ENCODE measurements at places on chromosomes 7 and 10. TPM values are rescaled to one million over a fixed set of nuclear protein-coding genes. Genes with fewer than 3 reads are reported as not detected.

DNA sequence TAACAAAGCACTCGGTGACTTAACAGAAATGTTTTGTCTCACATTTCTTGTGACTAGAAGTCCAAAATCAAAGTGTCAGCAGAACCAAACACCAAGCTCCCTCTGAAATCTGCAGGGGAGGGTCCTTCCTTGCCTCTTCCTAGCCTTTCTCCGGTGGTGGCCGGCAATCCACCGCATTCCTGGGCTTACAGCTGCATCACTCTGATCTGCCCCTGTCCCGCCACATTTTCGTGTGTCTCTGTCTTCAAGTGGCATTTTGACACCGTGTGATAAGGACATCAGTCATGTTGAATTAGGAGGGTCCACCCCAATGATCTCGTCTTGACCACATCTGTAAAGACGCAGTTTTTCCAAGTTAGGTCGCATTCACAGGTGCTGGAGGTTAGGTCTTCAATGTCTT is 30.5 kb upstream of the TOMM7 start:
- no peaks in the 10 kb centered on the region for H3K36me3 ChIP-seq
- peaks cover 15% of the 10 kb centered on the region for H3K27me3 ChIP-seq
- H3K27ac ChIP-seq = no peak overlapping the region
- peaks cover 16% of the 10 kb centered on the region for H3K4me1 ChIP-seq

DNA sequence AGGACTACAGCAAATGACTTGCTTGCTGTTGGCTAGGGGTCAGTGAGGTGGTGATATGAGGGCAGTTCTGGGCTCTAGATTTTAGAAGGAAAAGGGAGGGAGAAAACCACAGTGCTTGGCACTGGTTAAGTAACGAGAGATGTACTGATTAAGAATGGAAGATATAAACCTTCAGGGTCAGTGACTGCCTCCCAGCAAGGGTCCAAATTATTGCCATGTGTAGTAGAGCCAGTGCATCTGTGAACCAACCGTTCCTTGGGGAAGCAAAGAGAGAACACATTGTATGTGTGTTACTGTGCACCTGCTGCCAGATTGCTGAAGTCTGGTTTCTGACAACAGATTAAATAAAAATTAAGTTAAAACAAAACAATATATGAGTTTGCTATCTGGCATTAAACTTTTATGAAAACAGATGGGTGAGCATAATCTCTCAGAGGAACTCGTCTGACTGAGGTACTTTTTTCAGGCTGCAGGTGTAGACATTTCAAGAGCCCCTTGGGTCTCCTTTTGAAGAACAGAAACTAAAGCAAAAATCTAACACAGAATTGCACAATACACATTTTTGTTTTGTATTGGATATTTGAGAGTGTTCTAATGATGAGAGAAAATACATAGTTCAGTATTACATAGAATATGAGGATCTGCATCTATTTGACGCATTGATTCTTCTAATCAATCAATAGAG is 1120.6 kb downstream of the SORCS3 start:
- no peaks in the 10 kb centered on the region for H3K4me1 ChIP-seq
- no peaks in the 10 kb centered on the region for H3K27me3 ChIP-seq
- no peak overlapping the region for H3K4me3 ChIP-seq
- no peak overlapping the region for H3K27ac ChIP-seq

- peak overlapping the region; percentile 29 for H3K4me3 ChIP-seq
- H3K36me3 ChIP-seq = no peaks in the 10 kb centered on the region
- H3K27me3 ChIP-seq = no peaks in the 10 kb centered on the region
- DNase-seq = peak; percentile 69
- H3K27ac ChIP-seq = peak overlapping the region; percentile 67
These were observed 124.9 kb downstream of the SH2D4B start for GRCh38 chr10:80662429-80663261.

DNA sequence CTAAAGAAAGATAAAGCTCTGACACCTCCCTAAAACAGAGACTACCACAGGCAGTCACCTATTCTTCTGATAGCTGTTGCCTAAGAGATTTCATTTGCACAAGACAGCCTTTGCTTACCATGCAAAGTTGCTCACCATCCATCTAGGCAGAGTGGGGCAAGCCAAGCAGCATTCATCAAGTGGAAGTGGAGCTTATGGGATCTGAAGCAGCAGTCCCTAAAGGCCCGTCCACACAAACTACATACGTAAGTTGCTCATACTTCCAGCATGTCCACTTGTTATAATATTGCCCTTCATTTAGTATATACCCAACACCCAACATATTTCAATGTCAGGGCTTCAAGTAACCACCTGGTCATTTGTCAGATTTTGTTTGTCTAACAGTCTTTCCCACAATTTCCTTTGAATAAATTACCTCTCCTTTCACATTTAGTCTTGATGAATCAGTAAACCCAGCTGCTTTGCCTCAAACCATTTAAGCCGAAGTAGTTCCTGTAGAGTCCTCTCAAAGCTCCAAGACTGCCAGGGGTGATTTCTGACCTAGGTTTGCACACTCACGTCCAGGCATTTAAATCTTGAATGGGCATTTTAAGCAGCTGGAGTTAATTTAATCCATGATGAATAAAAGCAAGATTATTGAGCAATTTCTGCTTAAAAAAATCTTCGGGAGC is 67.9 kb downstream of the ATAD1 start:
- H3K27ac ChIP-seq = peak overlapping the region; percentile 7
- H3K27me3 ChIP-seq = no peaks in the 10 kb centered on the region
- H3K4me3 ChIP-seq = no peak overlapping the region
- no peak for DNase-seq
- H3K4me1 ChIP-seq = peaks cover 4% of the 10 kb centered on the region

DNA sequence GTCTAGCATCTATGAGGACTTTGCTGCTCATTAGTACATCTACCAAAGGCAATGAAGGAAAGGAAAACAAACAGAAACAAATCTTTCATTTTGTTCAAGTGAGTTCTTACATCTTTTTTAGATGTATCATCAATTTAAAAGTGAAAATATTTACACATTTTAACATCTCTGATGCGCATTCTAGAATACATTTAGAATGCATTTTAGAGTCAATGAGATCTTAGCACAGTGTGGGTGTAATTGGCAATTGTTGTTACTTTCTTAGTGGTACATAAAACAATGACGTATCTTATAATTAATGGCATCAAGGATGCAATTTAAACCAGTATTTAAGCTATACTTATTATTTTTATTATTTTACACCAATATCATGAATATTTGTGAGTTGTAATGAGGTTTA is 51.4 kb downstream of the TPK1 start:
- H3K36me3 ChIP-seq = no peaks in the 10 kb centered on the region
- no peak overlapping the region for H3K4me3 ChIP-seq
- no peak overlapping the region for H3K27ac ChIP-seq
- H3K27me3 ChIP-seq = no peaks in the 10 kb centered on the region

DNA sequence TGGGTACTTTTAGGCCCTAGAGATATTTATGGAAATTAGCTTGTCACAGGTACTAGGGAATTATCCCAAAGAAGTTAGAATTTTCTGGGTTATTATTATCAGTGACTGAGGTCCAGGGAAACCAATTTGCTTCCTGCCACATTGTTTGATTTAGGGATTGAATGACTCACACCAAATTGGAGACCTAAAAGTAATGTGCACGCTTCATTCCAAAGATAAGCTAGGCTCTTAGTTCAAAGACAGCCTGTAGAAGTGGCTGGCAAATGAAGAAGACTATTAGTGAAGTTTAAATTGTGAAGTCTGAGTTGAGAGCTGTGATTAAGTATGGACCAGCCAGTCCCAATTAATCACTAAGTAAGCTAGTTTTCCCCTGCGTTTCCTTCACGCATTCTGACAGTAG is 188.1 kb upstream of the MYO3A start:
- no peaks in the 10 kb centered on the region for H3K4me1 ChIP-seq
- DNase-seq = no peak
- no peak overlapping the region for H3K27ac ChIP-seq
- H3K27me3 ChIP-seq = no peaks in the 10 kb centered on the region

DNA sequence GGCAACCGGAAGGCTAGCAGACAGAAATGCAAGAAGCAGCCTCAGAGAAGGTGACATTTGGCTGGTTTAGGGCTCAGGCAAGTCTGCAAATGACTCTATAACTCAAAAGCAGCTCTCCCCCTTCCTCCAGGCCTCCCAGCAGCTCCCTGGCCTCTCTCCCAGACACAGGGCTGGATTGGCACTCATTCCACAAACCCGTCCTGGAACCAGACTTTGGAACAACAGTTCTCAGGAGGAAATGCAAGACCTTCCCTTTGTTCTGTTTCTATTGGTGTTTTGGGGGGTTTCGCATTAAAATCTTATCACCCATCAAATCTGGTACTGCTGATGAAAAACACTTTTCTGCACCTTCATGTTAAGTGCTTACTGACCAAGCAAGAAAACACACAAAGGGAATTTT is 40.3 kb upstream of the EFCAB10 start:
- H3K27ac ChIP-seq = peak overlapping the region; percentile 52
- peak; percentile 83 for DNase-seq
- peaks cover 20% of the 10 kb centered on the region for H3K4me1 ChIP-seq
- no peak overlapping the region for H3K4me3 ChIP-seq
- H3K27me3 ChIP-seq = no peaks in the 10 kb centered on the region

- H3K4me1 ChIP-seq = peaks cover 4% of the 10 kb centered on the region
- no peaks in the 10 kb centered on the region for H3K27me3 ChIP-seq
- DNase-seq = no peak
These were observed 102.8 kb downstream of the CHN2 start for GRCh38 chr7:29297194-29297890.

GRCh38 chr7:95295397-95295796 is 28.9 kb downstream of the PON1 start:
- no peaks in the 10 kb centered on the region for H3K27me3 ChIP-seq
- H3K36me3 ChIP-seq = no peaks in the 10 kb centered on the region
- H3K27ac ChIP-seq = no peak overlapping the region
- H3K4me1 ChIP-seq = no peaks in the 10 kb centered on the region
- no peak overlapping the region for H3K4me3 ChIP-seq
- no peak for DNase-seq

- DNase-seq = no peak
- H3K4me3 ChIP-seq = no peak overlapping the region
- H3K27me3 ChIP-seq = no peaks in the 10 kb centered on the region
- H3K36me3 ChIP-seq = no peaks in the 10 kb centered on the region
These were observed 348.7 kb upstream of the SEMA3C start for GRCh38 chr7:81267508-81267907.

DNA sequence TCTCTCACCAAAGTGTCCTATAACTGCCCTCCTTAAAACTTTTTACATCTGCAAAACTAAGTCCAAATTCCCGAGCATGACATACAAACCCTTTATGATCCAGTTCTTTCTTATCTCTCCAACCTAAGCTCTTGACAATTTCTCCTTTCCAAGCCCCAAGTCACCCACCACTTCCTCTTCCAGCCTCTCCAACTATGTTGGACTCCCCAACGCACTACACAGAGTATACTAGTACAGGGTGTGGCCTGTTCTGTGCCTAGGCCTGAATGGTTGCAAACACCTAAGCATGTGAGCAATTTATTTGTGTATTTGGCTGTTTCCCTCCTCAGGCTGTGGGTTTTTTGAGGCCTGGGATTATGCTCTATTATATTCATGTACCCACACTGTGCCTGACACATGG is 101.2 kb upstream of the APBB1IP start:
- H3K27ac ChIP-seq = no peak overlapping the region
- H3K36me3 ChIP-seq = no peaks in the 10 kb centered on the region
- no peaks in the 10 kb centered on the region for H3K27me3 ChIP-seq
- peaks cover 3% of the 10 kb centered on the region for H3K4me1 ChIP-seq
- no peak overlapping the region for H3K4me3 ChIP-seq

DNA sequence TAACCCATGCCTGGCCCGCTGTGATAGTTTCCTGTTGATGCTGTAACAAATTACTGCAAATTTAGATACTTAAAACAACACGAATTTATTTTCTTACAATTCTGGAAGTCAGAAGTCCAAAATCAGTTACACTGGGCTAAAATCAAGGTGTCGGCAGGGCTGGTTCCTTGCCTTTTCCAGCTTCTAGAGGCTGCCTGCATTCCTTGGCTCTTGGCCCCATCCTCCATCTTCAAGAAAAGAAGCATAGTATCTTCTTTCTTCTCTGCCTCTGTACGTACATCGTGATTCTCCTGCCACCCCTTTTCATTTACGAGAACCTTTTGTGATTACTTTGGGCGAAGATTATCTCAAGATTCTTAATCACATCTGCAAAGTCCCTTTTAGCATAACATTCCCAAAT is 1.6 kb upstream of the TIAL1 start:
- DNase-seq = no peak
- no peaks in the 10 kb centered on the region for H3K27me3 ChIP-seq
- H3K36me3 ChIP-seq = no peaks in the 10 kb centered on the region
- no peak overlapping the region for H3K27ac ChIP-seq
- H3K4me1 ChIP-seq = peaks cover 9% of the 10 kb centered on the region
- no peak overlapping the region for H3K4me3 ChIP-seq

- H3K27ac ChIP-seq = no peak overlapping the region
- no peak for DNase-seq
- H3K4me1 ChIP-seq = no peaks in the 10 kb centered on the region
These were observed 187.2 kb downstream of the VTI1A start for GRCh38 chr10:112634096-112634830.

DNA sequence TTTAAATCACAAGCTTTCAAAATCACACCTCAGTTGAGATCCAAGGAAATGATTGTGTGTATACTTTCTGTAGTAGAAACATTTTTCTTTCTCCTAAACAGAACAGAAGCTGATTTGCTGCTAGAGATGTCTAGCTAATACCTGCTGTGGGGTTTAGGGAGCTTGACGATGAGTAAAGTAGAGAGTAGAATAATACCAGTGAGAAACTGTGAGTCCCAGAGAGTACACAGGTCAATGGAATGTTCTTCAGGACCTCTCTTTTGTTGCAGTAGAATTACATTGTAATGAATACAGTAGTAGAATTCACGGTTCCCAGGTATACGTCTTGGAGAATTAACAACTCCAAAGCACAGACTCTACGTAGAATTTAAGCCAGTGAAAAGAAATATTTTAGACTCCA is 18.0 kb downstream of the TRUB1 start:
- H3K27me3 ChIP-seq = no peaks in the 10 kb centered on the region
- no peak overlapping the region for H3K27ac ChIP-seq
- H3K4me3 ChIP-seq = no peak overlapping the region
- H3K4me1 ChIP-seq = no peaks in the 10 kb centered on the region
- no peak for DNase-seq

The CYP3A4 gene
- total RNA-seq = not detected

The DNAJC12 gene
- 15.7 TPM for total RNA-seq

The MOGAT3 gene
- not detected for total RNA-seq
